ENCODE measurements at places on chromosomes 1 and 21.

GRCh38 chr21:18228060-18228739, 16.4 kb upstream of the CHODL start:
- no peak for DNase-seq

DNA sequence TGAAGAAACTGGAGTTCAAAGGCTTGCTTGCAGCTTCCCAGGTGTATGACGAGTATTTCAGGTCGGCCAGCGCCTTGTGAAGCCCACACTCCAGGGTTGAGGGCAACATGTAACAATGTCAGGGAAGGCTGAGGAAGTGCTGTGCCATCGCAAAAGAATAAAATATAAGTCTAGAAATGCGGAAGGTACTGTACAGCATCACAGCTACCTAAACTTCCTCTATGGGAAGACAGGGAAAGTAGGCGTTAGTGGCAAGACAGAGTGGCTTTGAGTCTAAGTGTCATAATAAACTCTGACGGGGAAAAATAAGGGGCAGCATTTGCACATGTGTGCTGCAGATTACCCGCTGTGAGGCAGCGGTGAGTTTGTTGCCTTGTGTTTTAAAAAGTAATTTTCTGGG, 28.9 kb downstream of the DOP1B start:
- no peak for DNase-seq

DNA sequence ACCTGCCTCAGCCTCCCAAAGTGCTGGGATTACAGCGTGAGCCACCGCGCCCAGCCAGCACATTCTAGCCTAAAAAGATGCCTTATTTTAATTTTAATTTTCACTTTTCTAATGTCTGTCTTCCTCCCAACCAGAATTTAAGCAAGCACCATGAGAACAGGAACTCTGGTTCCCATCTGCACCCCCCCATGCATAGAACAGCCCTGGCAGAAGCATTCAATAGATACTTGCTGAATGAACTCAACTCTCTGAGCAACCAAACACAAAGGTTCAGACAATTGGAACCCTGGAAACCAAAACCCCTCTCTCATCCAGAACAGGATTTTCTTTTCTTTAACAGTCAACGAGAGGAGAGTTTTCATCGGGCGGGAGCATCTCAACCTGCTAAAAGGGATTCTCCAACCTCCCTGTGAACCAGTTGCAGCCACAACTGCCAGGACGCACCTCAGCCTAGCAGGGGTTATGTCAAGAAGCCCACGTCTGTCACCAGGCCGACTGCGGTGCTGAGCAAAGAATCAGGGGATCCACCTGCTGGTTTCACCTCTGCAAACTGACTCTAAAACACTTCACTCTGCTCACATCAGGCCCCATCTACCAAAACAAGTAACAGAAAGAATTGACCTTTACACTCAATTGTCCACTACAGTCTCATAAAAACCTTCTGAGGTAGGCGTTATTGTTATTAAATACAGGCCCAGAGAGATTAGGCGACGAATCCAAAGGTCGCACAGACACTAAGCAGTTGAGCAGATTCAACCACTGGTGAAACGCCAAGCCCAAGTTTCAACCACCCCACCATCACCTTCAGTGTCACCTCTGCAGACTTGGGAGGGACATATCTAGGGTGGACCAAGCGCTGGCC, 1.7 kb downstream of the KIAA2013 start:
- DNase-seq: no peak

DNA sequence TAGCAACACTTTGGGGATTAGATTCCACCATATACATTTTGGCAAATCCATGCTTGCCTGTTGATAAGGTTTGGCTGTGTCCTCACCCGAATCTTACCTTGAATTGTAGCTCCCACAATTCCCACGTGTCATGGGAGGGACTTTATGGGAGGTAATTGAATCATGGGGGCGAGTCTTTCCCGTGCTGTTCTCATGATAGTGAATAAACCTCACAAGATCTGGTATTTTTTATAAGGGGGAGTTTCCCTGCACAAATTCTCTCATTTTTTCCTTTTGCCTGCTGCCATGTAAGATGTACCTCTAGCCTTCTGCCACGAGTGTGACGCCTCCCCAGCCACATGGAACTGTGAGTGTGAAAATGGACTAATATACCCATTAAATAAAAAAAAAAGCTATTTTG, 265.3 kb downstream of the MRPL39 start:
- no peak for DNase-seq

DNA sequence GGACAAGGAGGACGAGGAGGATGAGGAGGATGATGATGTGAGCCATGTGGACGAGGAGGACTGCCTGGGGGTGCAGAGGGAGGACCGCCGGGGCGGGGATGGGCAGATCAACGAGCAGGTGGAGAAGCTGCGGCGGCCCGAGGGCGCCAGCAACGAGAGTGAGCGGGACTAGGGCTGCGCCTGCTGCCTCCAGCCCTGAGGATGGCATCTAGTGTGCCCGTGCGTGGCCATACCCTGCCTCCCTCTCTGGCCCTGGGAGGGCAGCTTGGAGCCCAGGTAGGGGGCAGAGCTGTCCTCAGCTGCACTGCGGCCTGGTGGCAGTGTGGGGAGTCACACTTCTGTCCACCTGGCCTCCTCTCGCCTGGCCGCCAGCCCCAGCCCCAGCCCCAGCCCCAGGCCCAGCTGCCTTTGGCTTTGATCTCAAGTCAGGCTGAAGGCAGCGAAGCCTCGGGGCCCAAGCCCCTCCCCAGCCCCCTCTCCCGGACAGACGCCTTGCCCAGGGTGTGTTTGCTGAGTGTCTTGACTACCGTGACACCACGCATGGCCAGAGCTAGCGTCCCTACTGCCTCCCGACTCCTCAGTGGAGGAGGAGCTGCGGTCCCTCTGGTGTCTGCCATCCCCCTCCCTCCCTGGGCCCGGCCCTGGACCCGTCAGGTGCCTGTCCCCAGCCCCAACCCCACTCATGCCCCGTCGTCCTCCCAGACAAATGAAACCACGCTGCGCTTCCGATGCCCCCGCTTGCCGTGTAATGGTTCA, 155.2 kb downstream of the PEX14 start:
- DNase-seq: no peak

GRCh38 chr21:31898933-31899630, 26.3 kb downstream of the HUNK start:
- DNase-seq: no peak

GRCh38 chr1:186843226-186843625, 14.5 kb downstream of the PLA2G4A start:
- DNase-seq: no peak

DNA sequence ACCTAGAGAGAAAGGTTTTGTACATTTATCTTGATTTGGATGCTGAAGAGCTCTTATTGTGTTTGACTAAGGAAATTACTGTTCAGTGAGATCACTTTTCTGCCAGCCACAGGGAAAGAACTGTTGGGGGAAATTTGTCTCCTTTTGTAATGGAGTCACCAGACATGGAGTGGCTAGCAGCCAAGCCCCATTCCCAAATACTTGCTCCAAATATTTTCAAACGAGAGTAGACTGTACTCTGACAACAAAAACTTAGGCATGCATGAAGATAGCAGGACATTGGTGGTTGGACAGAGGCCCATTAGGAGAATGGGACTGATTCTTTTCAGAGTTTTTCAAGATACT, 21.1 kb downstream of the IPO9 start:
- no peak for DNase-seq

GRCh38 chr1:9143250-9143649, 14.3 kb upstream of the GPR157 start:
- no peak for DNase-seq

DNA sequence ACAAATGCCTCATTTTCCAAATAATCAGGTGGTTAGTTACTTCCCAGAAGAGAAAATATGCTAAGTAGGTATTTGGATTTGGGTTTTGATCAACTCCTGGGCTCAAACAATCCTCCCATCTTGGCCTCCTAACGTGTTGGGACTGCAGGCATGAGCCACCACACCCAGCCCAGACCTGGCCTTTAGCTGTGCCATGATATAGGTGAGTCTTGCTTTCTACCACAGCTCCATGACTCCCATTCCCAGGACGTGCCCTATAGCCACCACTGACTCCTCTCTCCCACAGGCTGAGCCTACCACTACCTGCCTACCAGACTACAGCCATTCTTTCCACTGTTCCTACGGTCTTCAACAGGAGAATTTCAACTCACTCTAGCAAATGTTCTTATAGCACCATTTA, 1.8 kb upstream of the SLC1A7 start:
- no peak for DNase-seq

DNA sequence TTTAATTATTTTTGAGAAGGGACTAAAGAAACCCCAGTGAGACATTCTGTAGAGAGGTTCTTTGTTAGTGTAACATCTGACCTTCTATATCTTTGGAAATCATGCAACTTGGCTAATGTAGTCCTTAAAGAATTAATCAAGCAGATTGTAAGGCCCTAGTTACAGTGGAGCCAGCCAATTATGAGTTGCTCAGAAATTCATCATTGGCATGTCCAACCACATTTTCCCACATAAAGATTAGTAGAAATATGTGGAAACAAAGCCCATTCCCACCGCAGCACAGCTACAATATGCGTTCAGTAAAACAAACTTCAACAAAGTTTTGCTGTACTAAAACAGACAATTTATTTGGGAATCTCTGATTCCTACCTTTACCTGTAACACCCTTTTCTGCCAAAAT, 27.8 kb downstream of the WNT2B start:
- DNase-seq: no peak

- peak; percentile 15 for DNase-seq
Observed at GRCh38 chr1:84122780-84123382, 21.2 kb upstream of the PRKACB start.

- DNase-seq: no peak
Observed at GRCh38 chr21:16634515-16634914, 878.3 kb upstream of the CXADR start.

GRCh38 chr1:218547957-218548730, 203.0 kb downstream of the TGFB2 start:
- no peak for DNase-seq

DNA sequence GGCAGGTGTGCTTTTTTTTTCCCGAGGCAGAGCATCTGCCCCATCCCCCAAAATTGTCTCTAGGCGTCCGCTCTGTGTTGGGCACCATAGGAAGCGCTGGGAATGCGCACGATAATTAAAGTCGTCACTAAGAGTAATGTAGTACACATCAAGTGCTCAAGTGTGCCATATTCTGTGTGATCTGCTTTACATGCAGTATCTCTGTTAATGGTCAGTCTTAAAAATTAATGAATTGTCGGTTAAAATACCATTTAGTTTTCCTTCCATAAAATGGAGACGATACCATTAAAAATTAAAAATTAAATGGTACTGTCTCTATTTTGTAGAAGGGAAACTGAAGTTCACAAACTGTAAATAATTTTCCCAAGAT, 544 bp upstream of the CCT8 start:
- no peak for DNase-seq

- no peak for DNase-seq
Observed at GRCh38 chr21:44734841-44735240, 23.5 kb upstream of the TSPEAR start.

GRCh38 chr1:13775459-13775858, 75.5 kb downstream of the PRDM2 start:
- no peak for DNase-seq

DNA sequence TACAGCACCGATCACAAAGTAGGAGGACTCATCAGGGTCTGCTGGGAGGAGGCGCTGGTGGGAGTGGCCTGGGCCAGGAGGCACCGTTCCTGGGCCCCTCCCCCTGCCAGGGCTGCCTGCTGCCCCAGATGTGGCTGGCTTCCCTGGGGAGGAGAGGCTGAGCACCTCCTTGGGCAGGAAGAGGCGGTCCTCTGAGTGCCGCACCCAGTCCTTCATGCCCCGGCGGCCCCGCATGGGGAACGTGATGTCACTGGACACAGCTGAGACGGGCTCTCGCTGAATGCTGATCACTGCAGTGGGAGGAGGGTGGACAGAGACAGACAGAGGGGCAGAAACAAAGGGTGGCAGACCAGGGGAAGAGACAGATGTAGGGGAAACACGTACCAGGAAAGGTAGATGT, 24.8 kb downstream of the ADGRB2 start:
- no peak for DNase-seq

DNA sequence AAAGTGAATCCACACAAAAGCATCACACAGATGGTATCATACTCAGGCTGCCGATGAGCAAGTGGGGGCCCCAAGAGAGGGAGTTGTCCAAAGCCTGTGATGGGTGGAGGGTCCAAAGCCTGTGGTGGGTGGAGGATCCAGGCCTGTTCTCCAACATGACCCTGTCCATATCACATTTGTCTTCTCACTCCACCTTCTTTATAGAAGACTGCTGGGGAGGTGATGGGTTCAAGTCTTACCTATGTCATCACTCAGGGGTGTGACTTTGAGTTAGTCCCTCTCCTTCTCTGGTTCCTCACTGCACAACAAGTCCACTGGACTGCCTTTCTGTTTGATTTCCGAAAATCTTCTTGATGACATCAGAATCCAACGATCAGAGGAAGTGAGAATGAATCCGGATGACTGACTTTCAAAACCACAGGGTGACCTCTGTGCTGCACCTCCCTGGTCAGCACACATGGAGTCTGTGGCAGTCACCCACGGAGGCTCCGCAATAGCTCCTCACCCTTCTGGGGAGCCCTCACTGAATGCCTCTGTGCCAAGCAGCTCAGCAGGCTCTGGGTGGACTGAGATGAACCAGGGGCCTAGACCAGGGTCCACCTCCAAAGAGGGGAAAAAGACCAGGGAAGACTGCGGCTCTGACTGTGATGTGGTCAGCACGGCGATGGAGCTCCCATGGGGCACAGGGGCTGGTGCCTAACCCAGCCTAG, 166.8 kb downstream of the HIVEP3 start:
- DNase-seq: no peak

GRCh38 chr1:30974536-30974935, 66.0 kb upstream of the SDC3 start:
- no peak for DNase-seq

GRCh38 chr21:33840771-33841170, 74.8 kb downstream of the ATP5PO start:
- DNase-seq: no peak

DNA sequence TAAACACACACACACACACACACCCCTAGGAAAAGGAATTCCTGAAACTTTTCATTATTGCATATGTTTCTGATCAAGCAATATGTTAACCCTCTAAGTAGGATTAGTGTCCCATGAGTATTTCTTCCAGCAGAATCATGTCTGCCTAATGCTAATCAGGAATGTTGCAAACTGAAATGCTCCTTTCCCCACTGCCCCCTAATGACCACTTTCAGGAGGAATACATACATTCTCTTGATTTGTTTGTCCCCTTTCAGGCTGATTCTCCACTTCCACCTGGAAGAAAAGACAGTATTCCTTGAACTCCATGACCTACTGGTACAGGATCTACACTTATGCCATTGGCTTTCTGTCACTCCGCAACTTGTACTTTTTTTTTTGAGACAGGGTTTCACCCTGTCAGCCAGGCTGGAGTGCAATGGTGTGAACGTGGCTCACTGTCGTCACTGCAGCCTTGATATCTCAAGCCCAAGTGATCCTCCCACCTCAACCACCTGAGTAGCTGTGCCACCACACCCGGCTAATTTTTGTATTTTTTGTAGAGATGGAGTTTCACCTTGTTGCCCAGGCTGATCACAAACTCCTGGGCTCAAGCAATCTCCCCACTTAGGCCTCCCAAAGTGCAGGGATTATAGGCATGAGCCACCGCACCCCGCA, 56.7 kb downstream of the LRIG2 start:
- DNase-seq: no peak

Measured in activated CD4-positive, alpha-beta T cell treated with anti-CD3 and anti-CD28 coated beads for 1 hour (primary cell).